SHP77 treated with DMSO at 0.1 percent for 48 hours (cell line): ENCODE measurements at places on chromosomes 2 and 18.

- DNase-seq, result no peak
These were observed 39.8 kb upstream of the EVA1A start for GRCh38 chr2:75600461-75601011.

- no peak for DNase-seq
These were observed 1311.9 kb upstream of the NRXN1 start for GRCh38 chr2:52343706-52344266.

- peak; percentile 79 for DNase-seq
These were observed 431.2 kb downstream of the LPIN1 start for GRCh38 chr2:12177455-12178288.

DNA sequence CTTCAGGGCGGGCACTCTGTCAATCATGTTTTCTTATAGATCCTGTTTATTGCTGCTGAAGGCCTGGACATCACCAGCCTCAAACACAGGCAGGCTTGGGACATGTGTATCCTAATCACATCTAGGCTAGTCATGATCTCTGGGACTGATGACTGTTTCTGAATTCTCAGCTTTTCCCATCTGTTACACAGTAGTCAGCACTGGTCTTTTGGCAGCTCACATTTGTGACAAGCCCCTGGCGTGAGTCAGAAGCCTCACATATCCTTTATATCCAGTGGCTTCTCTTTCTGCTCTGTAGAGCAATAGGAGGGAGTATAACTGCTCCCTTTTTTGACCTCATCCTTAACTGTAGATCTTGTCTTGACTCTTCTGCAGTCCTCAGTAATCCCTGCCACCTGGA lies 4.5 kb downstream of the SEMA4F start:
- no peak for DNase-seq

DNA sequence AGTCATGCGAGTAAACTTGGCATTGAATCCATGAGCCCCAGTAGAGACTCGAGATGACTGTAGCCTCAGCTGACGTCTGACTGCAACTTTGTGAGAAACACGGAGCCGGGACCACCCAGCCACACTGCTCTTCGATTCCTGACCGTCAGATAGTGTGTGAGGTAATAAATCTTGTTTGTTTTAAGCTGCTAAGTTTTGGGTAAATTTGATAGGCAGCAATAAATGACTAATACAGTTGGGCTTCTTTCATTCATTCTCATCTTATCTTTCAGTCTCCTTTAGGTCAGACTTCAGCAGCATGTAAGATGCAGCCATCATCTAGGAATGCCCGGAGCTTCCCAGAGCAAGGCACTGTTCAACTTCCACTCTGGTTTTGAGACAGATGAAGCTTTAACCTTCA lies 8.0 kb upstream of the KLHL29 start:
- DNase-seq, result no peak

GRCh38 chr2:149033716-149034115 lies 4.8 kb upstream of the LYPD6B start:
- DNase-seq, result peak; percentile 11

- no peak for DNase-seq
These were observed 140.2 kb upstream of the OTOS start for GRCh38 chr2:240280621-240281020.

DNA sequence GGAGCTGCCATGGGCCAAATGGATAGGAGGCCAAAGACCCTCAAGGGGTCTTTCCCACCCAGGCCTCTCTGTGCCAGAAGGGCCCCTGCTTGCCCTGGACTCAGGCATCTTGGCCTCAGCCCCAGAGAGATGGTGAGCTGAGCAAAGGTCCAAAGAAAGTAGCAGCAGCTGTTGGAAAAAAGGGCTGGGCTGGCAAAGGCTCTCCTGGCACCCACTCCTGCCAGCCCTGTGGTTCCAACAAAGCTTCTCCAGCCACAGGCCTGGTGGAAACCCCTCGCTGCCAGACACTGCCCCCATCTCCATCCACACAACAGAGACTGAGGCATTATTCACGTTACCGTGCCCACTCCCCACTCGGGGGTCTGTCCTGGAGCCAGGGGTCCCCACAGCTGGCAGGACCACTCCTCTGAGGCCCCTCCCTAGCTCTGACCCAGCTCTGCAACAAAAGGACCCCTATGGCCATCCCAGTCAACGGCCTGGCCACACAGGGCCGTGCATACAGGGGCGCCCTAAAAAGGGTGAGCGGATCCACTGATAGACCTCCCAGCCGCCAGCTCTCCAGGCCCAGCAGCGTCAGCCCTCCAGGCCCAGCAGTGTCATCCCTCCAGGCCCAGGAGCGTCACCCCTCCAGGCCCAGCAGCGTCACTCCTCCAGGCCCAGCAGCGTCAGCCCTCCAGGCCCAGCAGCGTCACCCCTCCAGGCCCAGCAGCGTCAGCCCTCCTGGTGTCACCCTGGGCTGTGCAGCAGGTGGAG lies 10.1 kb downstream of the BIN1 start:
- no peak for DNase-seq

- no peak for DNase-seq
These were observed 48.8 kb downstream of the ADNP2 start for GRCh38 chr18:80157708-80158343.

DNA sequence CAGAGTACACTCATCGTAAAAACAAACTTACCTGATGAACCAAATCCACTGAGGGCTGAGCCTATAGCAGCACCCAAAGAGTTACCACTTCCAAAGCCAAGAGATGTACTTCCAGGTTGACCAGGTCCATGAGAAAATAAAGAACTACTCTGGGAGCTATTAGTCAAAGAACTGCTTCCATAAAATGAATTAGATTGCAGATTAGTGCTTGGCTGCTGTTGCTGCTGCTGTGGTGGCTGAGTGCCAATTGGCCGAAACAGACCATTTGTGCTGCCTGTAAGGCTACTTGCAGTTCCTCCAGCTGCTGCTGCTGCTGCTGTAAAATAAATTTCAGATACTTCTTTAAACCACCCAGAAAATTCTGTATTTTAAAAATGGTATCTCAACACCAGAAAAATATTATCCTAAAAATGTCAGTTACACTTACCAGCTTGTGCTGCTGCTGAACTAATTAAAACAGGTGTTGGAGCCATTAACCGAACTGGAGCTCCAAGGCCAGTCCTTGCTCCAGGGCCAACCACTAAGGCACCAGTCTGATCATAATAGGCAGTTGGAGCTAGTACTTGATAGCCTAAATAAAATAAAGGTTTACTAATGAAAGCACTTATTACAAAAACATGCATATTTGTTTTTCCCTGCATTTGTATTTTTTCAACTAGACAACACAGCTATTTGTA lies 58.1 kb upstream of the SDC1 start:
- DNase-seq, result no peak

- DNase-seq, result no peak
These were observed 121.0 kb upstream of the SMAD7 start for GRCh38 chr18:49071778-49072177.

- DNase-seq, result no peak
These were observed 443.0 kb upstream of the SLC39A10 start for GRCh38 chr2:195214072-195214471.

- DNase-seq, result no peak
These were observed 165.5 kb upstream of the SALL3 start for GRCh38 chr18:78813936-78814710.

- DNase-seq, result no peak
These were observed 725 bp downstream of the SLC66A2 start for GRCh38 chr18:79950515-79951341.

DNA sequence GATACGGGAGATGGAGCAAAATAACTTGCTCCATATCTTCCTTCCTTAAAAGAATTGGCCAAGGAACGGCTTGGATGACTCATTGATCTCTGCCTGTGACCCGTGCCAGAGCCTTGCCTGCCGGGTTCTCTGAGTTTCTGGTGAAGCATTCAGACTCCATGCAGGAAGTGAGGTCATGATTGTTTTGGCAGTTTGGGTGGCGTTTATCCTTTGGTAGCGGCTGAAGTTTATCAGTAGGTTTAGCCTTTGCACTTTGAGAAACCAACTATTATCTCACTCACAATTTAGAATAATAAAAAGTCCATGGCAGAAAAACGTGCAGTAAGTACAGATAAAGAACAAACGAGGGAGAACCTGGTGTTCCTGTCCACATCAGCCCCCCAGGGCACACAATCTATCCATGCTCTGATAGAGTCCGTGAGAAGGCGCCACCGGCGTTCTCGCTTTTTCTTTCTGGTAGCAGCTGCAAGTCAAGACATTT lies 15.0 kb upstream of the CTAGE1 start:
- DNase-seq, result no peak

DNA sequence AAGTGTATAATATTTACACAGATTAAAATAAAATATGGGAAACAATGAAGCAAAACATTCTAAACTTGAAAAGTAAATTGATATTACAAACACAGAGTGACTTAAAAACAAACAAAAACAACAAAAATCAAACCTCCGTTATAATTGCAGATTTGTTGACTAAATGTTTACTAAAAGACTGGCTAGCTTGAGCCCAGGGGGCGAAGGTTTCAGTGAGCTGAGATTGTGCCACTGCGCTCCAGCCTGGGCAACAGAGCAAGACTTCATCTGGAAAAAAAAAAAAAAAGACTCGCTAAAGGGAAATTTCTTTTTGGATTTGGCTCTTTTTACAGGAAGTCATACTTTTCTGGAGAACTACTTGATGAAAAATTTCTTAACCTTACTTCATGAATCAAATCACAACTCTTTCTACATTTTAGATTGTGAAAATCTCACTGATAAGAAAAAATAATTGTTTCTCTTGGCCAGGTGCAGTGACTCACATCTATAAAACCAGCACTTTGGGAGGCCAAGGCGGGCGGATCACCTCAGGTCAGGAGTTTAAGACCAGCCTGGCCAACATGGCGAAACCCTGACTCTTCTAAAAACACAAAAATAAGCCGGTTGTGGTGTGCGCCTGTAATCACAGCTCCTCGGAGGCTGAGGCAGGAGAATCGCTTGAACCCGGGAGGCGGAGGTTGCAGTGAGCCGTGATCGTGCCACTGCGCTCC lies 9.7 kb downstream of the TFPI start:
- DNase-seq, result no peak

GRCh38 chr2:197369228-197369932 lies 58.8 kb upstream of the ANKRD44 start:
- DNase-seq, result no peak

GRCh38 chr2:239596253-239596652 lies 195.4 kb upstream of the HDAC4 start:
- DNase-seq, result no peak

- DNase-seq, result peak; percentile 61
These were observed 2.1 kb upstream of the SLC30A3 start for GRCh38 chr2:27264753-27265535.

GRCh38 chr2:102085238-102085637 lies 57.3 kb upstream of the IL1R1 start:
- DNase-seq, result no peak

DNA sequence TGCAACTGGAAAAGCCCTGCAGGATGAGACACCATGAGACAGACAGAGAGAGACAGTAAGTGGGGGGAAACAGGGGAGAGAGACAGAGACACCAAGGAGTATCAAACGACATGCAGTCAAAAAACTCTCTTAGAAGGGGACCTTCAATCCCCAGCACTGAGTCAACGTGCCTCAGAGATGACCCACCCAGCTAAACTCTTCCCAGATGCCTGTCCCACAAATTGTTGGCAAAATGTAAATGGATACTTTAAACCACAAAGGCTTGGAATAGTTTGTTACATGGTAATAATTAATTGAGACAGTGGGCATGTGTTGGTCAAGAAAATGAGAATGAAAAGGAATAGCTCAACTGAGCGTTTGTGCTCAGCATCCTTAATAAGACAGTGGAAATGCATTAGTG lies 98.3 kb downstream of the GRB14 start:
- no peak for DNase-seq

DNA sequence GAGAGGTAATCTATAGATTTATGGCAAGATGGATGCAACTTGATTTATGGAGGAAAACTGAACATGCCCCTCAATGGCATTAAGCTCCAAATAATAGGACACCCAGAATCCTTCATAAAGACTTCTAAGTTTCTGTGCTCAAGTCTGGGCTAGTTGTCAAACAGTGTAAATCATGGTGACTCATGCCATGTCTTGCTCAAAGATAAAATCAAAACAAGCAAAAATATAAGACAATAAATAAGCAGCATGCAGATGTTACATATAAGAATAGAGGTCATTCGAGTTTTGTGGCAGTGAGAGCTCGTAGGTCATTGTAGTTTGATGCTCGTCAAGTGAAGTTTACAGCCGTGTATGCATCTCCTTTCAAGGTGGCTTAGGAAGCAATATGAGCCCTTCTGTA lies 403.2 kb downstream of the THSD7B start:
- DNase-seq, result no peak

- DNase-seq, result no peak
These were observed 34.5 kb upstream of the L3MBTL4 start for GRCh38 chr18:6449213-6449612.

DNA sequence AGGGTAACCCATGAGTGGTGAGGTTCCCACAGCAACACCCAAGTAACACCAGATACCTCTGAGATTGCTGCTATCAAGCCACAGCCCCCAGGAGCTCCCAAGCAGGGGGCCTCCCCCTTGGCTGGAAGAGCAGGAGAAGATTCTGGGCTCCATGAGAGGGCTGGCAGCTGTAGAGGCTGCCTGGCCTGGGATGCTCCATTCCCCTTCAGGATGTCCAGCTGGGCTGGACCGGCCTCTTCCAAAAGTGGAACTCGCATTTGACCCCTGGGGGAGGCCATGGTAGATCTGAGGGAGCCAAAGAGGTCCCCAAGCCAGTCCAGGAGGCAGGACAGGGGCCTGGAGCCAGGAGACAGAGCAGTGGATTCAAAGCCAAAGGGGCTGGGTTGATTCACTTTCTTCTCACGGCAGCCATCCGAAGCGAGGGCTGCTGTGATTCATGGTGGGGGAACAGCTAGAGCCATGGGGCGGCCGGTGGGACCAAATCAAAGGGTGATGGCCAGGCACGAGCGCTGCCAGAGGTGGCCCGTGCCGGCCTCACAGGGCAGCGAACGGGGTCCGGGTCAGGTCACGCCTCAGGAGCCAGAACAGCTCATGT lies 95.3 kb upstream of the ID2 start:
- no peak for DNase-seq

GRCh38 chr2:208529796-208530195 lies 123.2 kb downstream of the PTH2R start:
- DNase-seq, result peak; percentile 89

DNA sequence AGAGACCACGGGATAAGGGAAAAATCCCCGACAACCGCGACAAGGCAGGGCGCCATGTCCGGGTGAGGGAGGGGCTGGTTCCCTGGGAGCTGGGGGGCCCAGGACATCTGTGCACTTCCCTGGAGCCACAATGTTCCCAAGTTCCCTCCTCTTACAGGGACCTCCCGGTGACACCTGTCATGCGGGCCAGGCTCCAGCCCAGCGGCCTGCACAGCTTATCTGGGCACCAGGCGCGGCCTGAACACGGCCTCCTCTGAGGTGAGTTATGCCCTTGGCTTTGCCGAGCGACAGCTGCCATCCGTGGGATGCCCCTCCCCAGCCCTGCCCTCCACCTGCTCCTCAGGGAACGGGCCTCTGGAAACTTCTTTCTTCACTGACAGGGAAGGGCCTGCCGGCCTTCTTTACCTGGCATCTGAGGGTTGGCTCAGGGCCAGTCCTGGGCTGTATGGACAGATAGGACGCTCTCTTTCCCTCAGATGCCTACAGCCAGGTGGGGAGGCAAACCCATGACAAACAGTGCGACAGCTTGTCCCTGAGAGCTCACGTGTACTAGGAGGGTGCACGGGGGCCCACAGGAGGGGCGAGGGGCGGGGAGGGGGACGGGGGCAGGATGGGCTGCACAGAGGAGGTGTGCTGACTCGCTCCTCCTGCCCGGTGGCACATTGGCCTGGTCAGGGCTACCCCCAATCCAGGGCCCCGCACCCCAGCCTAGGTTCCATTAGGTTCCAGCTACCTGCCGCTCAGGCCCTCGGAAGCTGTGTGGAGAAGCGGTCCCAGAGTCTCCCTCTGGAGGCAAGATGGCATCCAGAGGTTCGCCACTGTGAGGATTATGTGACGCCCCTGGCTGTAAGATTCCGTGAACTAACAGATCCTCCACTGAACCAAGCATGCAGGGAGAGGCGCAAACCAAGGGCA lies 34.9 kb upstream of the HPCAL1 start:
- no peak for DNase-seq
